T-helper 22 cell (primary cell): ENCODE measurements at places on chromosomes 7 and 10.
A peak's percentile ranks its signal among the peaks of the same experiment; 100 is the strongest.

DNA sequence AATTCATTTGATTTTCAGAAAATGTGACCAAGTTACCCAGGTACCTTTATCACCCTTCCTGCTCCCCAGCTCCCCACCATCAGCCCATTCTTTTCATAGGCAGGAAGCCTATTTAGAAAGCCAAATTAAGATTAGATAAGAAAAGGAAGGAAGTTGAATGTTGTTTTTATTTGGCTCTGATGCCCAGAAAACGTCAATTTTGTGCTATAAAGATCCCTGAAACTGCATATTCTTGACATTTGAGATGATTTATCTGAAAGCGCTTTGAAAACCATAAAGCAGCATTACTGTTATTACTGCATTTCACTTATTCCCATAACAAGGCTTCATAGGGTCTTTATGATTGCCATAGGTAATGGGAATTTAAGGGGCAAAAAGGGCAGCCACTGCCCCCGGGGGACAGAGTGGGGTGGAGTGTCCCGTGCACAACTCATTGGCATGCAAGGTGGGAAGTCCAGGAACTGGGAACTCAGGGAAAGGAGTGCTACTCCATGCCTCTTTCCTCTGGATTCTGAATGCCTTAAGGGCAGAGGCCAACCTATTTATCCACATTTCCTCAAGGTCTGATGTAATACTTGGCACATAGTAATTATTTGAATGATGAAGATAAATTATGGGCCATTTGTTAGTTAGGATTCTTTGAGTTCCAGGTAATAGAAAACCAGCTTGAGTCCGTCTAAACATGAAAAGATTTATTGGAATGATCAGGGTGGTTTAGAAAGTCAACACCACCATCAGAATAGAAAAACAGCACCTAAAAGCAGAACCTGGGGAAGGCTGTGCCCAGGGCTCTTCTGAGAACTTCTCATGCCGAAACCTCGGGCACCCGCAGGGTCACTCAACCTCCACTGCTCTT is 100.6 kb upstream of the ELMO1 start:
- no peak for DNase-seq

- DNase-seq, result no peak
Observed at GRCh38 chr10:7245505-7245904, 165.3 kb downstream of the SFMBT2 start.

DNA sequence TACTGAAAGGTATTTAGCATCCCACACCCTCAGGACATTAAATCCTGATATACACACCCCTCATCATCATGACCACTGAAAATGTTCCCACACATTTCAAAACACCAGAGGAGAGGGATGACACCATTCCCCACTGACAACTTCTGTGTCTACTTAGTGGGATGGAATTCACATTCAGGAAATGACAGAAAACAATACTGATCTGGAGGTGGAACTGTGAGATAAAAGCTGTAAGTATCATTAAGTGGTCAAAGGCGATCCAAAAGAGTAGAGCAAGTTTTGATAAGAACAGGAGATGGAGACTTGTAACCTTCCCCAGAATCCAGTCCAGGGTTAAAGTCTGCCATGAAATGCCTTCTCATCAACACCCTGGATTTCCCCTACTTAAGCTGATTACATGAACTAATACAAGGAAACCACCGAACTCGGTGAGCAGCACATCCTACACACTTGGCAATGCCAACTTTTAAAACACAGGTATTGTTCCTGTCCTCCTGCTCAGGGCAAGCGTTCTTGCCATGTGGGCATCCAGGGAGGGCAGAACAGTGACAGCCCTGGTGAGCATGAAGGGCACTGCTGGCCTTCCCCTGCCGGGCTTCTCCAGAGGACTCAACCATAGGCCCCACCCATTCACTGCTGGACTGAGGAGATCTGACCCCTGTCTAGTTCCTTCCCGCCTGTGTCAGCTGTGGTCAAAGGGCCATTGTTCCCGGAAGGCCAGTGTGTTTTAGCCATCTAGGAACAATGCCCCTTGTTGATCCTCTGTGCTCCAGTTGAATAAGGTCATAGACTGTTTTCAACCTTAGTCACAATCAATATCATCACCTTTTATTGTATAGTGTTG is 85.0 kb downstream of the SGMS1 start:
- no peak for DNase-seq

- DNase-seq, result no peak
Observed at GRCh38 chr7:133696056-133696455, 431.1 kb upstream of the LRGUK start.

DNA sequence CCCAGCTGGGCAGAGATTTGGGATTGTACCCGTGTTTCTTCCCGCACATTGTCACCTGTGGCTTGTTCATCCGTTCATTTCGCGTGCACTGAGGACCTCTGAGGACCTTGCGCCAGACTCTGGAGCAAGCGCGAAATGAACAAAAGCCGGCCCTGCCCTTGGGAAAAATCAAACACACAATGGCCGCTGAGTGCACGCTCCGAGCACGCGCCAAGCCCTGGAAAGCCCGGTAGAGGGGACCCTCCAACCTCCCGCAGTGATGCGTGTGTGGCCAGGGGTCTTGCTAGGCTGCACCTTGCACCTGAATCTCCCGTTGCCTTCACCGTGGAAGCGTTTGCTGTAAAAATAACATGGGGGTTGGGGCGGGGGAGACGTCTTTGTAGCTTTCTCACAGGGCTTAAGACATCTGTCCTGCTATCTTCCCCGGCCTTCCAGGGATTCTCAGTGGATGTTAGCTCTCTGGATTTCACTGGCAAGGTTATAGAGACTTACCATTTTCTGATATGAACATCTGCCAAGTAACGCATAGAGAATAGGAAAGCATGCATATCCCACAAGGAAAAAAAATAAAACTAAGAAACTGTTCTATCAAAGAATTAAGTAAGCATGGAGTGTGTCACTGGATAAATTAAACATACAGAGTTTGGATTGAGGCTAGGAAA is 37.3 kb downstream of the ZNF777 start:
- no peak for DNase-seq

GRCh38 chr10:59099481-59099880 is 77.0 kb upstream of the PHYHIPL start:
- no peak for DNase-seq

DNA sequence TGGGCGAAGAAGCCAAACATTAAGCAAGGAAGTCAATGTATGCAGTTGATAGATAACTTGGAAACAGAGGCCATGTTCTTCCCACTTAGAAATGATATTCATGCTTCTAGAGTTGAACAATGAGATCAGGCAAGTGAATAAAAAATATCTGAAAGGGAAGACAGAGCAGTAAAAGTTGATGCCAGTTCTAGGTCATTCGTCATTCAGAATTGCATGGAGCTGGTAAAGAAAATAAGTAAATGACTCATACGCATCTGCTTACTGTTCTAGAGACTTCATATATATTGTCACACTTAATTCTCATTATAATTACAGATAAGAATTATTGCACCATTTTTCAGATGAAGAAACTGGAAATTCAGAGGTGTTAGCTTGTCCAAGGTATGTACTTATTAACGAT is 158.9 kb upstream of the FERD3L start:
- no peak for DNase-seq

DNA sequence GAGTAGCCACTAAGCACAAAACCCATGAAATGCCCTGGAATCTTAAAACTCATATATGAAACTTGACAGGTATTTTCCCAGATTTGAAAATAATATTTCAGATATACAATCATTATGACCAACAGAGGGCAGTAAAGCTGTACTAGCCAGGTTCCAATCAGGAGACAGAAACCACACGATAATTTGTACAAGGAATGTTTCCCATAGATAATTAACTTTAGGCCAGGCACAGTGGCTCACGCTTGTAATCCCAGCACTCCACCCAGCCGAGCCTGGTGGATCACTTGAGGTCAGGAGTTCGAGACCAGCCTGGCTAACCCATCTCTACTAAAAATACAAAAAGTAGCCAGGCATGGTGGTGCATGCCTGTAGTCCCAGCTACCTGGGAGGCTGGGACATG is 31.0 kb upstream of the NUB1 start:
- no peak for DNase-seq

DNA sequence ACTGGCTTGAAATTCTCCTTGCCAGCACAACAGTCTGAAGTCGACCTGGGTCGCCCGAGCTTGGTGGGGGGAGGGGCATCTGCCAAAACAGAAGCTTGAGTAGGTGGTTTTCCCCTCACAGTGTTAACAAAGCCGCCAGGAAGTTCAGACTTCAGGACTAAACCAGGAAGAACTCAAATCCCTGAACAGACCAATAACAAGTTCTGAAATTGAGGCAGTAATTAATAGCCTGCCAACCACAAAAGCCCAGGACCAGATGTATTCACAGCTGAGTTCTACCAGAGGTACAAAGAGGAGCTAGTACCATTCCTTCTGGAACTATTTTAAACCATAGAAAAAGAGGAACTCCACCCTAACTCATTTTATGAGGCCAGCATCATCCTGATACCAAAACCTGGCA is 45.3 kb downstream of the LRRC72 start:
- DNase-seq, result no peak

DNA sequence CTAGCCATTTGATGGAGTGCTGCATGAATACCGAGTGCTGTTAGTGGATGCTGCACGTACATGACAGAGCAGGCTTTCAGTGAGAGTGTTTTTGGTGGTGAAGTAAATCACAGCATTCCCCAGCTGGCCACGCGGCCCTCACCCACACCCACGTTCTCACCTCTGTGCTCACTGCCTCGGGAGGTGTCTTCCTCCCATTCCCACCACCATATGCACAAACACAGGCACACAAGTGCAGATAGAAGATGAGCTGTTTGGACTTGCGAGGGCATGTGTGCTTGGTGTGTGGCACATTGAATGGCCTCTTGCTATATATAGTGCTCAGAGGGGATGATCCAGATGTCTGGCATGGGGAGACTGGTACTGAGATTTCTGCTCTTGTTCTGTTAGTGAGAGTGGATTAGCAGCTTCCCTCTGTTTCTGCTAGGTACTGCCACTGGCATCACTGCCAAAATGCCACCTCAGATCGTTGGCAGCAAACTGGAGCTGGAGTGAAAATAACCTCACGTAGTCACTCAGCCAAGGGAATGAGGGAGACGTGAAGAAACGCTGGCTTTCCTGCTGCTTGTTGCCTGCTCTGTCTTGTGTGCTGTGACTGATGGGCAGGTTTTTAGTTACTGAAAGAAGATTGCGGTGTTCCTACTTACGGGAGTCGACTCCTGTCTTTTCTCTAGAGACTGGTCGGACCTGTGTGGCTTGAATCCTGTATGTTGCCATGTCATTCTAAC is 19.1 kb downstream of the DNAJB6 start:
- no peak for DNase-seq

GRCh38 chr10:4353059-4353655 is 472.9 kb upstream of the AKR1E2 start:
- no peak for DNase-seq

- no peak for DNase-seq
Observed at GRCh38 chr7:142177869-142178268, 66.4 kb downstream of the MGAM2 start.

GRCh38 chr10:17851611-17852010 is 42.5 kb downstream of the MRC1 start:
- DNase-seq, result no peak

- no peak for DNase-seq
Observed at GRCh38 chr7:13111230-13111629, 423.8 kb downstream of the ARL4A start.

GRCh38 chr10:46171661-46172060 is 115.1 kb upstream of the ANTXRL start:
- no peak for DNase-seq

- DNase-seq, result no peak
Observed at GRCh38 chr7:105512926-105513526, 9.0 kb downstream of the PUS7 start.

DNA sequence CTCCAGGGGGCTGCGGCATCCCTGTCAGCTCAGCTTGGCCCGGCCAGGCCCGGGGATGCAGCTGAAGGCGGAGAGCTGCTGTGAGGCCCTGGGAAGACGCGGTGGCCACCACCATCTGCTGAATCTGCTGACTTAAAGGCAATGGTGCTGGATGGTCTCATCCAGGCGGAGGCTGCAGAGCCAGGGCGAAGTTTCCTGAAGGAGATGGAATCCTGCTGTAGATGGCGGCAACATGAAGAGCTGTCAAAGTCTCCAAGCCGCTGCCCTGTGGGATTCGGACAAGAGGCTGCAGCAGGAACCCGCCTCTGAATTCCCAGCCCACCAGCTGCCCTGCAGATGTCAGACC is 200.1 kb downstream of the PTPRN2 start:
- DNase-seq, result no peak

GRCh38 chr7:96388620-96389383 is 66.9 kb upstream of the SLC25A13 start:
- no peak for DNase-seq

DNA sequence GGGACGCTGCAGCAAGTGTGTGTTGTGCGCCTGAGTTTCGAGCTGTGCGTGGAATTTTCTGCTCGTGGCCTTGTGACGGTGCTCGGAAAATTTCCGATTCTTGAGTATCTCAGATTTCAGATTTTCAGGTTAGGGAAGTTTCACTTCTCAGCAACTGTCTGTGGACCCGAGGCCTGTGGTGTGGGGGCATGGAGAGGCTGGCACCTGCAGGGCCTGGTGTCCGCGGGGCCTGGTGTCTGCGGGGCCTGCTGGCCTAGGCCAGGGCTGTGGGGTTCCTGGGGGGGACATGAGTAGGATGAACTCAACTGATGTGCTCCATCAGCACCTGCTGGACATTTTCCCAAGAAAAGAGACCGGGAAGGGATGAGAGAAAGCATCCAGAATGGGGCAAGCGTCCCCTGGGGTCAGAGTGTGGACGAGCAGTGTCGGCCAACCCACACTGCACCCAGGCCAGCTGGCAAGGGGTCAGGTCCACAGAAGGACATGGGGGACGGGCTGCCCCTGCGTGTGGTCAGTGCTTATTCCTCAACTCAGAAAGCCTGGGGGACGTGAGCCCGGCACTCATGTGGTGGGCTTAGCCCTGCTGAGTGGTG is 31.3 kb upstream of the SHH start:
- DNase-seq, result no peak

DNA sequence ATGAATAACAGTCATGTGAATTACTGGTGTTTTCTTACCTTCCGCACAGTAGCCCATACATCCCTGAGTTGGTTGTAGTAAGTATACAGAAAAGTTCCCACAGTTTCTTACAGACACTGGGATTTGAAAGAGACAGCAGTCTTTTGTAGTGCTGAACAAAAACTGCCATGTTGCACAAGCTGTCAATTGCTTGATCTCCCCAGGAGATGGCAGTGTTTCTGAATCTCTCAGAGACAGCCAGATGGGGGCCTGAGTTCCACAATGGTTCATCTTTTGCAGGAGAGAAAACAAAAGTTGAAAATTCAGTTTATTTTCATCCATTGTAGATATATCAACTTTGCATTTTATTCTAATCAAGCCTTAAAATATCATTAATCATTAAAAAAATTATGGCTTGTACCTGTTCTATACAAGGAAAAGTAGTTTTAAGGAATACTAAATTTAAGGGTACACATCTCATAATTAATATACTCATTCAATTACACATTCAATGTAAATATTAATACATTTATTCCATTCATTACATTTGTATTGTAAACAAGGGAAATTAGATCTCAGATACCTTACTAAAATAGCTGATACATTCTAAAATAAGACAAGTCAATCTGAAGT is 14.5 kb downstream of the VWDE start:
- DNase-seq, result peak; percentile 1

GRCh38 chr7:100822236-100823139 is 4.8 kb downstream of the EPHB4 start:
- DNase-seq, result no peak

- DNase-seq, result no peak
Observed at GRCh38 chr10:98901441-98902110, 334.1 kb downstream of the HPSE2 start.

- DNase-seq, result no peak
Observed at GRCh38 chr10:19825700-19826099, 9.5 kb downstream of the PLXDC2 start.
